ENCODE measurements at places on chromosomes 2 and 18. TPM values are rescaled to one million over a fixed set of nuclear protein-coding genes. Genes with fewer than 3 reads are reported as not detected.

- DNase-seq: peak; percentile 41
Observed at GRCh38 chr18:9135912-9136314, 668 bp upstream of the ANKRD12 start.

DNA sequence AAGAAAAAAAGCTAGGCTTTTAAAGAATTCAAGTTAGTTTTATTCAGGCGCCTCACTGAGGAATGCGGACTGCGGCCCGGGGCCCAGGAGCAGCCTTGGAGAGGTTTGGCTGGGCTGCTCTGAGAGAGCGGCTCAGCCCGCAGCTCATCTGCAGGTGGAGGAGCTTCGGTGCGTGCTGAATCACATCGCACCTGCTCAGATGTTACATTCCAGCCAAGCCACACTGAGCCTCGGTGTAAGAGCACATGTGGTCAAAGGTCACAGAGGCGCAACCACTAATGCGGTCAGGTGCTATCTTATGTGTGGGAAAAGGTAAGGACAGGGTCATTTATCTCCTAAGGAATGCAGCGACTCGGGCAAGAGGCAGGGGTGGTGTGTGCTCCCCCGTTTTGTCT lies 17.1 kb upstream of the CNDP1 start:
- no peak for DNase-seq

DNA sequence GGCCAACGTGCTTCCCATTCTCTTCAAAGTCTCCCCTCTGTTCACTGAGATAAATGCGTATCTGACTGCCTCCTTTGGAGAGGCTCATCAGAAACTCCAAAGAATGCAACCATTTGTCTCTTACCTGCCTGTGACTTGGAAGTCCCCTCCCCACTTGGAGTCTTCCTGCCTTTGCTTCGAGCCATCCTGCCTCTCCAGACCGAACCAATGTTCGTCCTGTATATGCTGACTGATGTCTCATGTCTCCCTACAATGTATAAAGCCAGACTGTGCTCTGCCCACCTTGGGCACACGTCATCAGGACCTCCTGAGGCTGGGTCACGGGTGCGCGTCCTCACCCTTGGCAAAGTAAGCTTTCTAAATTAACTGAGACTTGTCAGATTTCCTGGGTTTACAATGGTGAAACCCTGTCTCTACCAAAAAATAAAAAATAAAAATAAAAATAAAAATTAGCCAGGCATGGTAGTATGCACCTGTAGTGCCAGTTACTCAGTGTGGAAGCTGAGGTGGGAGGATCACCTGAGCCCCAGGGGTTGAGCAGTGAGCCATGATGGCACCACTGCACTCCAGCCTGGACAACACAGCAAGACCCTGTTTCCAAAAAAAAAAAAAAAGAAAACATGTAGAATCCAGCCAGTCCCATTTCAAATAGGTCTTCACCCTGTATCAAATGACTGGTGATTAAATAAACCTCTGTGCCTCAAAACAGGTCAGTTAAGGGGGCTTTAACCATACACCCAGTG lies 29.0 kb downstream of the HDLBP start:
- no peak for DNase-seq

- no peak for DNase-seq
Observed at GRCh38 chr18:2256577-2256976, 314.7 kb downstream of the METTL4 start.

GRCh38 chr2:14601156-14601770 lies 31.3 kb upstream of the LRATD1 start:
- DNase-seq: no peak

- no peak for DNase-seq
Observed at GRCh38 chr2:190181123-190181669, 118.7 kb upstream of the MSTN start.

DNA sequence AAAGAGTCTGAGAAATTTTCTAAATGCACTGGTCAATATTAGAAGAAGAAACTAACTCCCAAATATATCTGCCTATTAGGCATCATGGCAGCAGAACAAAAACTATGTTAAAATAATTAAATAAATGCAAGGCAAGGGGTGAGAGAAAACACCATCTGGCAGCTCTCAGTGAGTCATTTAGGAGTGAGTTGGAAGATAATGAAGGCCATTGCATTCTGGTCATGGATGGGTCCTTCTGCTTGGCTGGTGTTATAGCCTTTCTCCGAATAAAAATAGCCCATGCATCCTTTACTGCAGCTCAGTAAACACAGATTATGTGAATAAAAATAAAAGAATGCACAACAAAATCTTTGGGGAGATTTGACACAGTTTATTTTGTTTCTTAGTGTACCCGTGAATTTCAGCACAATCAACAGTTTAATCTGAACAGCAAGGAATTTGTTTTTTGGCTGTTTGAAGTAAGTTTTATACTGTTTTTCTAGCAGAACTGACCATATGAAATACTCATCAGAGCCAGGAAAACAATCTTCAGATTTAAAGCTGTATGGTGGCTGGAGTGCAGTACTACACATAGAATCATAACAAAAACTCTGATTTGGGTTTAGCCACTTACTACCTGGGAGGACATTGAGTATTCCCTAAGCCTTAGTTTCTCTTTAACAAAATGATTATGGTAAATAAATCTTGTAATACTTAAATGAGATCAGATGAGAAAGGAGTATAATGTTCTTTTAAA lies 225.1 kb upstream of the ITGA4 start:
- DNase-seq: no peak

DNA sequence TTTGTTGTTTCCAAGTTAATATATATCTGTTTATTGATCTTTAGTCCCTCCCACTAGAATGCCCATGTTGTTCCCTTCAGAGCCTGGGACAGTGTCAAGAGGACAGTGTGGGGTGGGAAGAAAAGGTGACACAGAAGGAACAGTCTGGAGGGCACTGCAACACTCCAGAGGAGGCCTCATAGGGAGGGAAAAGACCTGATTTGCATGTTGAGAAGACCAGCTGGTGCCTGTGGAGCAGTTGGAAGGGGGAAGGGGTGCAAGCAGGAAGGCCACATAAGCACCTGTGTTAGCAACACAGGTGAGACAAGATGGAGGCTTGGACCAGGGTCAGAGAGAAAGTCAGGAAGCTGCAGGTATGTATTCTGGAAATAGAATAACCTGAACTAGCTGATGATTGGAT lies 48.1 kb upstream of the FHOD3 start:
- no peak for DNase-seq

- DNase-seq: no peak
Observed at GRCh38 chr2:149954981-149955600, 367.5 kb upstream of the MMADHC start.

DNA sequence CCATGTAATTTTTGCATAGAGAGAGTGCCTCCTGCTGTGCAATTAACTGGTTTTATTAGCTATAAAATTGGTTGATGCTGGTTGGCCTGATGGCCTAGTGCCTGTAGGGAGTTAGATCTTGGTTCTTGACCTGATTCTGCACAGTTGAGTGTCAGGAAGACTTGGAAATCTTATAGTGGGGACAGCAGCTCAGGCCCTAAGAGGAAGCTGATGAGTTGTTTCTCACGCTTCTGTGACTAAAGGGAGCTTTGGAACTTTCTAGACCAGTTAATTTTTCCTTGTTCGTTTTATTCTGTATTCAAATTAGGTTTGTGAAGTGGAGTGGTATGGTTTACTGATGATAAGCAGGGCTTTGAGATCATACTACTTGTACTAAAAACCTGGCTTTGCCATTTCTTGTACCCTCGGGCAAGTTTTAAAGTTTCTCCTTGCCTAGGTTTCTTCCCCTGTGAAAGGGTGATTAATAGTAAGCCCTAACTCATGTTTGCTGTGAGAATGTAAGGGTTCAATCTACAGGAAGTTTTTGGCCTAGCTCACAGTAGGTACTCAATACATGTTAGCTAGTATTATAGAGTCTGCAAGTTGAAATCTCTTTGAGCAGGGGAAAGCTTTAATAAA lies 82.1 kb downstream of the MAP3K20 start:
- DNase-seq: no peak

DNA sequence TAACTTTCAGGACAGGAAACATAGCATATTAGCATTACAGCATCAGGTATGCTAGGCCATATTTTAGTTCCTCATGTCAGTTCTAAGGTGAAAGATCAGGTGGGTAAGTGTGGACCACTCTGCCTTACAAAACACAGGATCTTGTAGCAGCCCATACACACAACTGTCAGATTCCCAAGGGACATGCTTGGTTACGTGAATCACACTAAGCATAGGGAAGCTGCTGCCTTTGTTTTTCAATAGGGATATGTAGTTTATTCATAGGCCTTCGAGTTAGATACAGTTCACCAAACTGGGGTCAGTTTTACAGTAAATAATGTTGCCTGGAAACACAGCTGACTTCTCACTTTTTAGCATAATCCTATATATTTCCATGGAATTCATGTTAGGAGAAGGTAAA lies 116.1 kb upstream of the OTX1 start:
- DNase-seq: no peak

GRCh38 chr2:162917626-162918025 lies 79.1 kb upstream of the KCNH7 start:
- DNase-seq: no peak

- no peak for DNase-seq
Observed at GRCh38 chr2:31297751-31298150, 63.8 kb downstream of the EHD3 start.

DNA sequence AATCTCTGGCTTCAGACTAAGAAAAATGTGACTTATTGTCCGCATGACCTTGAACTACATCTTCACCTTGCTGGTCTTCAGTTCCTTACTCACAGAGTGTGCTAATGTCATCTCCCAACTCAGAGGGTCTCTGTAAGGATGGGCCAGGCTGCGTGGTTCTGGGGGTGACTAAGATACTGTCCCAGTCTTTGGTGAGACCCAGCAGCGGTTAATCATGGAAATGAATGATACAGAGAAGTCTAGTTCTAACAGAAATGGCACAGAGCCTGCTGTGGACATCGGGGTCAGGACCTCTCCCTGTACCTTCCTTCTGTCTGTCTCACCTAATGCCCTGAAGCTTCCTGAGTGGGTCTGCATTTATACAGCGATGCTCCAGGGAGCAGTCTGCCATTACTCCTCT lies 662.7 kb upstream of the HS6ST1 start:
- no peak for DNase-seq

GRCh38 chr2:5691985-5692529 lies at the start of gene SOX11:
Gene SOX11 (plus strand): TSS chr2:5692384. CDS start chr2:5692722, 338 bp downstream.
- DNase-seq: no peak

- DNase-seq: no peak
Observed at GRCh38 chr18:74453016-74453566, 4.0 kb downstream of the DIPK1C start.

GRCh38 chr18:10965119-10965518 lies 184.2 kb downstream of the PIEZO2 start:
- no peak for DNase-seq

DNA sequence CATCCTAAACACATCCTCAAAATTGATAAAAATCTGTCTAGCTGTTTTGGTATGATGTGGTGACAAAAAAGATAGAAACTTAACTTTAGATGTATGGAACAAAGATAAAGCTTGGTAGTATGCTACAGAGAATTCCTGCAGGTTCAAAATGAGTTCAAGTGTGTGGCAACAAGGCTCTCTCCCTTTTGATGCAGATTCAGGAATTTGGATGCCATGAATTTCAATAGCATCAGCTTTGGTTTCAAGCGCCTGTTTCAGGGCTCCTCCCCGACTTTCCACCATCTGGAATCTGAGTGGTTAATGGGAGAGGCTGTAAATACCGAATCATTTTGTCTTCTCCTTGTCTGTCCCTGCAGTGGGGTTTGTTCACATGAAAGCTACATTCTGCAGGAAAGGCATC lies 180.6 kb downstream of the MTX2 start:
- DNase-seq: no peak

DNA sequence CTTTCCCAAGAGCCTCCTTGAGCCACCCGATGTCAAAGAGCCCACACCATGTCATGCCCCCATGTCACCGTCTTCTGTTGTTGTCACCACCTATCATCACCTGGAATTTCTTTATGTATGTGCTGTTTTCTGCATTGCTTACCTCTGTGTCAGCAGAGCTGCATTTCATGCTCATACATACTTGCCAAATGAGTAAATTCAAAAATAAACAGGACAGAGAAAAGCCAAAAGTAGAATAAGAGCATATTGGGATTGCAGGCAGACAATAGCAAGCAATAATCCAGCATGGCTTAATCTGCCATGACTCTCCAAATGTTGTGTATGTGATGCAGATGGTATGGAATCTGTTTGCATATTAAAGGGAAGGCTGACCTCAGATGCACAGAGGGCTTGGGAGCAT lies 15.3 kb upstream of the RGPD4 start:
- no peak for DNase-seq

DNA sequence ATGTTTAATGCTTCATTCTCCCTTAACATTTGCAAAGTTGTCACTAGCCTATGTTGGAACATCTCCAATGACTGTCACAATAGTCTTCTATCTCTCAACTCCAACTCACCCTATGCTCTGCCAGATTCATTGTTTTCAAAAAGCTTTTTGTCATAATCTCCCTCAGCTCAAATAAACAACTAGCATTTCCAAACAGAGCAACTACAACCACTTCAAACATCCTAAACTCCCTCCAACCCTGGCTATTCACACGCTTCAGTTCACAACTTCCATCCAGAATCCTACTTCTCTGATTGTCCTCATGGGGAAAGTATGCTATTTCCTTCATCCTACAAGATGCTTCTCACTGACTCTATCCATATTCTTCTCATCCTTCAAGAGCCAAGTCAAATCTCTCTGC lies 139.2 kb upstream of the VRK2 start:
- no peak for DNase-seq

- DNase-seq: no peak
Observed at GRCh38 chr2:217667512-217667911, 335.3 kb downstream of the TNS1 start.

- DNase-seq: no peak
Observed at GRCh38 chr2:66521291-66521922, 86.5 kb downstream of the MEIS1 start.

DNA sequence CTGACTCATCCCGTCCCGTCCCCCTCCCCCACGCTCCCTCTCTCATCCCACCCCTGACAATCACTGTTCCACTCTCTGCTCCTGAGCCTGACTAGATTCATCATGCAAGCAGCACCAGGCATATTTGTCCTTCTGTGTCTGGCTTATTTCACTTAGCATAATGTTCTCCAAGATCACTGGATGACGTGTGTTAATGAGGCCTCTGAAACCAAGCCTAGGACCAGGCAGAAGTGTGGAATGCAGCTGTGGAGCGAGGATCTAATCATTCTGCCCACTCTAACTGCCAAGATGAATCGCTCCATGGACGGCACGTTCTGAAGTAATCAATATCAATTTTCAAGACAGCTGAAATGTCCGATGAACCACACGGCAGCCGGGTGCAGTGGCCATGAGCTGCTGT lies 122.4 kb upstream of the ZNF236 start:
- DNase-seq: no peak

VWA3B gene
- not detected for total RNA-seq

IMP4 gene
- 326 TPM for total RNA-seq

PREPL gene
- total RNA-seq: 33.5 TPM

BBS5 gene
- total RNA-seq: 4.3 TPM

MAP4K4 gene
- 30.7 TPM for total RNA-seq

ANKAR gene
- 3.2 TPM for total RNA-seq

CCDC148 gene
- total RNA-seq: not detected

GLI2 gene
- total RNA-seq: 0.28 TPM

GFPT1 gene
- total RNA-seq: 40.7 TPM

Measured in activated T-cell treated with anti-CD3 and anti-CD28 coated beads, Interleukin-2, amount 50 U/mL, for 4 hours (primary cell).